ENCODE measurements at places on chromosomes 4 and X.
A peak's percentile ranks its signal among the peaks of the same experiment; 100 is the strongest.

DNA sequence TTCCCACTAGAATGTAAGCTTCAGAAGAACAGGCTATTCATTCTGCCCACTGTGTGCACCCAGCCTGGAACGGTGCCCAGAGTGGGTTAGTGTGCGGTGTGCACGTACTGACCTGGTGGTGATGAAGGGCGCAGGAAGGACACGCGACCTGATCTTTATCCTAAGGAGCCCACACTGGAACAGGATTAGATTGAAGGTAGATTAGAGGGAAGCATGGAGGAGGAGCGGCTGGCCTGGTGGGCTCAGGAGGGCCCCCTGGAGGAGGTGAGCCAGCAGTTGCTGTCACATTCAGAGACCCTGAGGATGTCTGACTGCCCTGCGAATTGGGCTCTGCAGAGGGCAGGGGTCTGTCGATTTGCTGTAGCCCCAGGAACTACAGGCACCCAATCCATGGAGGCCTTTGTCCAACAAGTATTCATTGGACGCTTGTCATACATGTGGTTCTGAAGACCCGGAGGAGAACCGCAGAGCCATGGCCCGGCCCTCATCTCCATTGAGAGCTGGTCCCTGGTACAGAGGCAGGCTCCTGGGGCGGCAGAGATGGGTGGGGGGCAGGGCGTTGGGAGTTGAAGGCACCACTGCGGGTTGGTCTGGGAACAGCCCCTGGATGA lies 73.2 kb downstream of the HTRA3 start:
- DNase-seq = no peak

DNA sequence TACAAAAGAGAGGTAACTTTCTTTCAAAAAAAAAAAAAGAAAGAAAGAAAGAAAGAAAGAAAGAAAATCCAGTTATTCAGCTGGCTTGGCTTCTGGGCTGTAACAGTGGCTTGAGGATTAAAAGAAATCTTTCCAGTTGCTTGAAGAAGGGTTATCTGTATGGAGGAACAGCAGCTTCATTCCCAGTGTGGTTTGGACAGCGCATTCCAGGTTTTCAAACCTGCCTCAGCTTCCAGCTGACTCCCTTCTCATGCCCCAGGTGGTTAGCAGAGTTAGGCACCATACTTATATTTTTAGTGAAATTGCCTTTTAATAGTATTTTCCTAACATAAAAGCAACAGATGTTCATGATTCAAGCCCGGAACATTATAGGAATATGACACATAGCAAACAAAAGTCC lies 48.6 kb downstream of the TMEM164 start:
- DNase-seq = no peak

DNA sequence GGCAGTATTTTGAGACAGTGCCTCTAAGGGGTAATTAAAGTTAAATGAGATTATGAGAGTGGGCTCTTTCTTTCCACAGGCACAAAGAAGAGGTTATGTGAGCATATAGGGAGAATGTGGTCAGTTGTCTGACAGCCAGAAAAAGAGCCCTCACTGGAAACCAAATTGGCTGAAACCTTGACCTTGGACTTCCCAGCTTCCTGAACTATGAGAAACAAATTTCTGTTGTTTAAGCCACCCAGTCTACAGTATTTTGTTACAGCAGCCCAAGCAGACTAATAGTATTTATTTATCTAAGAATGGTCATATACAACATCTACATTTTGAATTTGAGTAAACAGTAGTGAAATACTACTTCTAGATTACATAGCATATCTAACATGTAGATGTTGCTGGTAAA lies 473.8 kb downstream of the IL15 start:
- DNase-seq = no peak

GRCh38 chrX:153610836-153611213 lies 11.9 kb upstream of the CCNQ start:
- no peak for DNase-seq

- DNase-seq = no peak
These were observed 1.7 kb upstream of the VCX start for GRCh38 chrX:7841084-7841805.

GRCh38 chr4:54961357-54961975 lies 163.9 kb downstream of the KDR start:
- DNase-seq = peak; percentile 40

DNA sequence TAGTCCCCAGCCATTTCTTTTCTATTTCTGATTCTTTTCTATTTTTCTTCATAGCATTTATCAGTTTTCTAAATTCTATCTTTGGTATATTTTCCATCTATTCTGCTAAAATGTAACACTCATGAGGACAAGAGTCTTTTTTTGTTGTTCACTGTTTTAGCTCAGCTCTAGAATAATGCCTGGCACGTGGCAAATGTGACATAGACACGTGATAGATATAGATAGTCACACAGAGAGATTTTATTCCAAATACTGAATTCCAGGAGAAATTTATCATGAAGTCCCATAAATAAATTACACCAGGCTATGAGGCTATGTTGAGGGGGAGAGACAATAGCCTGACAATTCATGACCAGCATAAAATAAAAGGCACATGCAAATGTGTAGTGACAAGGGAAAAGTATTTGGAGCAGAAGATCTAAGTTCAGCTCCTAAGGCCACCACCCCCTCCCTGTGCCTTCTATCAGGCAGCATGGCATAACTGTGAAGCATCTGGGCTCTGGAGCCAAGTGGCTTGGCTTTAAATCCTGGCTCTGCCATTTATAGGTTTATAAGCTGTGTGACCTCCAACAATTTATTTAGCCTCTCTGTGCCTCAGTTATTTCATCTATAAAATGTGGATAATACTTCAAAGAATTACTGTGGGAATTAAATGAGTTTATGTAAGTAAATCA lies 25.7 kb upstream of the PPARGC1A start:
- no peak for DNase-seq

DNA sequence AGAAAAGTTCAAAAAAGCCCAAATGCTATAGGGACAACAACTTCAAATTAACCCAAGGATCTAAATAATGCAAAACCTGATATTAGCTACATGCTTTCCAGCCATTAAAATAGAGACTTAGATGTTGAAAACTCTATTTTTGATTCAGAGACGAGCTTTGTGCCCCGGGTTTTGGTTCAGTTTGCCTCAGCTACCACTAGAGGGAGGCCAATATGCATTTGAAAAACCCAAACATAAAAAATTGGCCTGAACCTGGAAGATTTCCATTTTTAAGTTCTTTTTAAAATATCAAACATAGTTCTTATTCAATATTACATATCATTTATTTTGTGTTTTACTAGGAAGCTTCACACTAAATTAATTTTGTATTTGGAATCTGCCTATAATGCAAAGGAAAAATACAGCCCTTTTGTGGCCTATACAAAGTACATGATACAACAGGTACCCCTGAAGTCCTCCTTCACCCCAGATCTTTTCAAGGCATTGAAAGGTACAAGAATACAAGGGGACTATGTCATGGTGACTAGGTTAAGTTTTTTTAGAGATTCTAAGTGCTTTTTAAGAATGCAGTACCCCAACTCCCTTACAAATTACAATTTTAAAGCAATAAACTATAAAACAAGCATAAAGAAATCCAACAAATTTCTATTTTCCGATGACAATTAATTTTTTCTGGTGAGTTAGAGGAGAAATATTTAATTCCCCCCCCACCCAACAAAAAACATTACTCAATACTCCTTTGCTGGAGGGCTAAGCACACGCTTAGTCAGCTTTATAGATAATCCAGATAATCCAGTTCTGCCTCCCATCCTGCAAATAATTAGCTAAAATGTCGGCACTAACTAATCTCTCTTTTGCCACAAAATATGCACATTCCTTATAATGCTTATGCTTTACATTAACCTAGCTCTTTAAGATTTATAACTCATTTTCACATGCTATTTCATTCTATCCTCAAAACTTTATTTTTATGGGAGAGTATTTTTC lies 97.7 kb upstream of the PTPN13 start:
- no peak for DNase-seq

GRCh38 chrX:45577361-45577760 lies 376.7 kb upstream of the DIPK2B start:
- DNase-seq = no peak

DNA sequence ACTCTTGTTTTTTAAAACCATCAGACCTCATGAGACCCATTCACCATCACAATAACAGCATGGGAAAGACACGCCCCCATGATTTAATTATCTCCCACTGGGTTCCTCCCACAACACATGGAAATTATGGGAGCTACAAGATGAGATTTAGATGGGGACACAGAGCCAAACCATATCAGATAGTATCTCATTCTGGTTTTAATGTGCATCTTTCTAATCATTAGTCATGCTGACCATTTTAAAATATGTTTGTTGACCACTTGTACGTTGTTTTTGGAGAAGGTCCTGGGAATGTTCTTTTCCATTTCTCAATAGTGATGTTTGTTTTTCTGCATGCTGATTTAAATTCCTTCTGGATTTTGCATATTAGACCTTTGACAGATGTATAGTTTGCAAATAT lies 119.0 kb downstream of the RTL3 start:
- DNase-seq = no peak

DNA sequence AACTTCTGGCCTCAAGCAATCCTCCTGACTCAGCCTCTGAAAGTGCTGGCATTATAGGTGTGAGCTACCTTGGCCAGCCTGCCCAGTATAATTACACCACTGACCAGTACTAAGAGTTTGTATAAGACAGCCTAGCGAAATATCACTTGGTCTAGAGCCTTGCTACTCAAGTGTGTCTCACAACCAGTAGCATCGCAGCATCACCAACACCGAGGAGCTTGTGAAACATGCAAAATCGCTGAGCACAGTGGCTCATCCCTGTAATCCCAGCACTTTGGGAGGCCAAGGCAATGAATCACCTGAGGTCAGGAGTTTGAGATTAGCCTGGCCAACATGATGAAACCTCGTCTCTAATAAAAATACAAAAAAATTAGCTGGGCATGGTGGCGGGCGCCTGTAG lies 102.0 kb upstream of the GATB start:
- no peak for DNase-seq

- DNase-seq = peak; percentile 16
These were observed at the start of gene PRKG2 for GRCh38 chr4:81214881-81215868. Gene PRKG2, minus strand, starts transcription at chr4:81215222. Its CDS starts 10,175 bp downstream, at chr4:81205047.

DNA sequence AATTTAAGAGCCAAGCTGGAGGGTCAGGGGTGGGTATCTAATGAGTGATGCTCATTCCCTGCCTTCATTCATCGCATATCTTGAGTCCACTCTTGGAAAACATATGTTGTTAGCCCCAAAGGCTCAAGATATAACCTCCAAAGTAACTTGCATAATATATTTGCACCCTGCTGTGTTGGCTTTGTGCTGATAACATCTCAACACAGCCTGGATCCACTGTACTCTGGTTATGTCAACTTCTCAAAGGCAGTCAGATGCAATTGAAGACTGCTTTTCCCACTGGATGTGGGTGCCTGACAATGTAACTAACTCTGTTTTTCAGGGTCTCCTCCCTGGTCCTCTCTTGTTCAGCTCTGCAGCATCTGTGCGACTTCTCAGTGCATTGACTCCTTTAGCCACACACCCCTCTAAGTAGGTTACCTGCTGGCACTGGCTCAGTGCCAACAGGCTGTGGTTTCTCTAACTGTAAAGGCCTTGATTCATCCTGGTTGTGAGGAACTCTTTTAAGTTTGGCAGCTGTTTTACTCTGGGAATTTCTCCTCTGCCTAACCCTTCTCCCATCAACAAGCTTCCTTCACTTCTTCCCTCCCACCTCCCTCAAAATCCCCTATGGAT lies 28.1 kb downstream of the SLC16A2 start:
- no peak for DNase-seq
